Trophoblast cell (in vitro differentiated cells and primary cell): ENCODE measurements at places on chromosomes 5 and 9.

DNA sequence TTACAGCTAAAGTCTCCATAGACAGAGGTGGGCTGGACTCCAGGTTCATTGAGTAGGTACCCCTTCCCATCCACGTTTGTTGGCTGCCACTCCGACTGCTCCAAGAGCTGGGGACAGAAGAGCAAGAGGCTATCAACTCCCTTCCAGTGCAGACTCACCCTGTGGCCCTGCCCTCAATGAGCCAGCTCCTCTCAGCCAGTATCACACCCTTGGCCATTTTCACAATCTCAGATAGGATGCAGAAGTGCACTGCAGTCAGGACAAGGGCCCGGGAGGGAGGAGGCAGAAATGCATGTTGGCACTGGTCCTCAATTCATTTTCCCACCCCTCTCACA is 6.2 kb downstream of the IRF1 start:
- no peak for DNase-seq

DNA sequence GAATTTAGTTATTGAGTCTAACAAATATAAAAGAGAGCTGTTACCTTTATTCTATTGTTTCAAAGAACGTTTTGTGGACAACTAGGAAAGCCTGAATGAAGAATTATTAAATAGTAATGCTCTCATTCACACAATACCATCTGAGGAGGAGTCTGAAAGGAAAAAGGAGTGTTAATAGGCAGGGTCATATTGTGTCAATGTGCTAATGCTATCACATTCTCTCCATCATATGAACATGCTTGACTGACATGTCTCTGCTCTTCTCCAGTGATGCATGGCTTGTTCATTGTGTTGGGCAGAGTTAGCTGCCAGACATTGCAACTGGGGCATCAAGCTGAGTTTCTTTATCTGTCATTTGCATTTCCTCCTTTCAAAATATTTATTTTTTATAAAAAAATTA is 1578.0 kb downstream of the MAT2B start:
- no peak for DNase-seq

- DNase-seq: no peak
Measured at GRCh38 chr5:77337246-77337645, 126.8 kb downstream of the PDE8B start.

- no peak for DNase-seq
Measured at GRCh38 chr9:69660304-69660703, 11.9 kb downstream of the APBA1 start.

GRCh38 chr5:95113489-95113888 is 171.4 kb downstream of the MCTP1 start:
- no peak for DNase-seq

- no peak for DNase-seq
Measured at GRCh38 chr5:132770476-132771159, 6.4 kb downstream of the SEPTIN8 start.

- no peak for DNase-seq
Measured at GRCh38 chr5:78025540-78025939, 249.4 kb upstream of the TBCA start.

DNA sequence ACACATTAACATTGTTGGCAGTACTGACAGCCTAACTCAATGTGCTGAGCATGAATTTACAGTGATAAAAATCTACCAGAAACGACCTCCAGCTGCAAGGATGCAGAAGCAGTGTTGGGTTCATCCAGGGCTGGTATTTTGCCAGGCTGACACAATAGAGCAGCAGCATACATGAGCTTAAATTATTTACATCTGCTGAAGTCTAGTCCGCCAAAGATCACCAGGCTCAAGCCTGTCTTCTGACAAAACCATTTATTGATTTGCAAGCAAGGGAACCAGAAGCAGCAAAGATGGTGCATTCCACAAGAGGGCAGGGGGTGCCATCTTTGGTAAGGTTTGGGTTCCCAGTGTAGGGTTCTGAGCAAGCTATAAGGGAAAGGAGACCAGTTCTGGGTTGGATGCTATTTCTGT is 8.7 kb upstream of the C5orf34 start:
- no peak for DNase-seq

GRCh38 chr5:151063142-151063989 is 17.5 kb downstream of the TNIP1 start:
- DNase-seq: peak; percentile 46

DNA sequence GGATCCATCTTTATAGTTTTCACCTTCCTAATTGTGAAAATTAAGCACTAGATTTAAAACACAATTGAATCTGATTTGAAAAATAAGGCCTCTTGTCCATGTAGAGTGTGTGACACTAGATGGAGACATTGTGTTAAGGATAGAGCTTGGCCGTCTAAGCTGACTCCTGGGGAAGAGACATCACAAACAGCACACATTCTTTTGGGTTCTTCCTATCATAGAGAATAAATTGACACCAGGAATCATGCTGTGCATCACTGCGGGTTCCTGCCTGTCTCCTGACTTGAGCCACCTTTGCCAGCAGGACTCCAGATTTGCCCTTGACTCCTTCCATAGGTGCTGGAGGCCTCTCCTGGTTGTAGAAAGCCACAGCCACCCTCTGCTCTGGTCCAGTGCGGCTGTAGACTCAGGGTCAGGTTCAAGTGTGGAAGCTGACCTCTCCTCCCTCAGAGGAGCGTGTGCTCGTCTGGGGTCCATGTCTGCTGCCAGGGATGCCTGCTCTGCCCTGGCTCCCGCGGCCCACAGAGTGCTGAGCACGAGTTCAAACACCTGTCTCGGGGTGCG is 11.2 kb downstream of the ROPN1L start:
- peak; percentile 31 for DNase-seq

- no peak for DNase-seq
Measured at GRCh38 chr9:99231711-99232110, 9.6 kb downstream of the SEC61B start.

GRCh38 chr9:100602342-100602801 is 24.5 kb downstream of the CAVIN4 start:
- DNase-seq: peak; percentile 76

DNA sequence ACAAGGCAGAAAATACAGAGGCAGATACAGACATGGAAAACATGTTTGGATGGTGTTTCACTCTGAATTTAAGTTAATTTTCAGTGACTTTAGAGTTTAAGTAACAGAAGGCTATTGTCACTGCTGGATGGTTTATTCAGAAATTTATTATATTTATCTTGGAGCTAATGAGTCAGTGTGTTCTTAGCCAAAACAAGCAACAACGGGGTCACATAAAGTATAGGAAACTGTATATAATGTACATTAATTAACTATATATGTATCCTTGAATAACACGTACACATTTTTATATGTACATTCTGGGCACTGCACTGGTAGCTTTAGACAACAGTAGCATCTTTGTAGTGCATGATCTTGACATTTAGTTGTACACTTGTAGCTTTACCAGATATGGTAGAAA is 30.7 kb downstream of the CYLC2 start:
- no peak for DNase-seq

DNA sequence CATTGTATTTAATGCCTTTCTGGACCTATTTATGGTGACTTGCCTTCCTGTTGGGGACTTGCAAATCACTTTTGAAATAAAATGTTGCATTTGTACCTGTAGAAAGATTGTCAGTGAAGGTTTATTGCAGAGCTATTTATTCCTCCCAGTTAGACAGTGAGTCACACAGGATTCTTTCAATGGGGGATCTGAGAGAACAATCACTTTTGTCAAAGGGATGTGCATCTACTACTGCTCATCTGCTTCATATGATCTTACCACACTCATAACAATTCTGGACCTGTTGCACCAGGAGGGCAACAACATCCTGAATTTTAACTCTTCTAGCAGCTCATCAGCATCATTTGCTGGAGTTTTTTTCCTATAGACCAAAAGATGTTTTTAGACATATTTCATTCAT is 66.8 kb downstream of the FBXL7 start:
- DNase-seq: no peak

GRCh38 chr9:81753436-81753835 is 64.1 kb upstream of the TLE1 start:
- no peak for DNase-seq

GRCh38 chr5:94064025-94064424 is 322.6 kb upstream of the POU5F2 start:
- no peak for DNase-seq

GRCh38 chr5:75337366-75338021 is 474 bp downstream of the HMGCR start:
- peak; percentile 26 for DNase-seq

GRCh38 chr9:100355561-100355960 is 2.8 kb upstream of the TEX10 start:
- DNase-seq: no peak

DNA sequence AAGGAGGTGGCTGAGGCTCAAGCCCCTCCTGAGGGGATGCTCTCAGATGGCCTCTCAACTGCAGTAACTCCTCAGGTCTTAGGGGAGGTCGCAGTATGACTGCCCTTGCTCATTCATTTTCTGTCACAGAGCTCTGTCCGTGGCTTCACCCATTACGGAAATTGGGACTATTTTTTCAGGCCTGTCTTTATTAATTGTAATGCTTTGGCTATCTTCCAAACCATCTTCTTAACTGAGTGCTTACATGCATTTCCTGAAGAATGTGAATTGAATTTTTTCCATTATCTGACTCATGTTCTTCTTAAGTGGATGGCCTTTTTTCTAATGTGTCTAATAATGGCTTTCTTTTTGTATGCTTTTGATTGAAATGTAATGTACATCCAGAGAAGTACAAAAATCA is 36.4 kb upstream of the SV2C start:
- DNase-seq: no peak

- no peak for DNase-seq
Measured at GRCh38 chr9:15423231-15423985, 732 bp downstream of the SNAPC3 start.

- DNase-seq: no peak
Measured at GRCh38 chr5:134417707-134418106, 6.0 kb upstream of the CDKN2AIPNL start.

- no peak for DNase-seq
Measured at GRCh38 chr5:145681216-145681615, 153.9 kb downstream of the PRELID2 start.

DNA sequence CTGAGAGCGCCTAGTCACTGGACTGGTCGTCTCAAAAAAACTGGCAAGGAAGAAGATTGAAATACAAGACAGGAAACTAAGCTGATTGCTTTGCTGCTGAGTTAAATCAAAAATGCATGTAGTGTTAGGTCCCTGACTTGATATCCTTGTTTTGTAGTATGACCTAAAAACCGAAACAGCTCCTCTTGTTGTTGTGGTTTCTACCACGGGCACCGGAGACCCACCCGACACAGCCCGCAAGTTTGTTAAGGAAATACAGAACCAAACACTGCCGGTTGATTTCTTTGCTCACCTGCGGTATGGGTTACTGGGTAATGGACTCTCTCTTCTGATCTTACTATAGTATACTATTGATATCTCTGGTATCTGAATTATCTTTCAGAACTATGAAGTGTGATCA is 4.3 kb downstream of the MTRR start:
- no peak for DNase-seq

GRCh38 chr5:172370648-172371545 is 83.4 kb downstream of the SH3PXD2B start:
- DNase-seq: peak; percentile 94

DNA sequence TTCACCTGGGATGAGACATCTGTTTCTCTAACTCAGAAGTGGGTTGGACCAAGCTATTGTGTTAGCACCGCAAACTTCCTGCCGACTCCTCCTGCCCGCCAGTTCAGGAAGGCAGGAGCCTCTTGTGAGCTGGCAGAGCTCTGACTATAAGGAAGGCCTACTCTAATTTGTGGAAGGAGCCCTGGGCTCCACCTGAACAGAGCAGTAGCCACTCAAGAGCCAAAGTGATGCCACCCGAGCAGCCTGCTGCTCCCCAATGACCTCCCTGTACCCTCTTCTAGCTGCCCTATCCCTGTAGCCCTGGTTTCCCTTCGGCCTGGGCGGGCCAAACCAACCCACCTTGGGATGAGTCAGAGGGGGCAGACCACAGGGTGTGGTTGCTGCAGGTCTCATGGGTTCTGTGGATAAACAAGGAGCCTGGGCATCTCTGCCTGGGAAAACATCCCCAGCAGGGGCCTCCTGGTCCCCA is 81.6 kb downstream of the PSD2 start:
- DNase-seq: no peak

GRCh38 chr5:23208959-23209431 is 298.4 kb upstream of the PRDM9 start:
- DNase-seq: no peak

DNA sequence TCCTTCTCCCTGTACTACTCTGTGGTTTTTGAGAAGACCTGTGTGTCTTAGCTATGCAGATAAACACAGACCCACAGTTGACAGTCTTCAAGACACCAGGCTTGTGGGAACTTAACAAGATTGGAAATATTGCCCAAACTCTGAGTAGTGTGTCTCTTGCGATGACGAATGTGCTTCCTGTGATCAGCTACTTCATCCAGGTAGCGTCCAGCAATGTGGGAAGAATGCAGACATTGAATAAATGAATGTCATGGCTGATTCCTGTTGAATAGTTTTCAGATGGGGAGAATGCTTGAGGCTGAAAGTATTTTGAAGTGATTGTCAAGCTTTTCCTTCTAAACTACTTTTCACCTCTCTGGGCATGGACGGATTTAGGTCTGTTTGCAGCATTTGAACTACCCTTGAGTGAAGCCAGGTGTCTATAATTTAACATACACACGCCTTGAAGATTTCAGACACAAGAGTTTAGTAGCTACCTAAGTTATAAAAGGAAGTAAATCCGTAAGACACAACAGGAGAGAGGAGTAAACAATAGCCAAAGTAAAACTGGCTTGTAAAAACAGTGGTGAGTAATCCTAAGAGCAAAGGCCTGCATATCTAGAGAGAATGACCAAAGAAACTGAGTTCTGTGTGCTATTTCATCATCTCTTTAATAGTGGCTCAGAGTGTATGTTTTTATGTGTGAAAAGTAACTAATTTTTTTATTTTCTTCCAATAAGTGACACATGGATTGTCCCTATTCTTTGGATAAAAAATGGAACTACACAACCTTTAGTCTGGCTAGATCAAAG is 30.0 kb upstream of the ARL14EPL start:
- DNase-seq: peak; percentile 69

GRCh38 chr5:170252720-170253350 is 20.1 kb downstream of the C5orf58 start:
- DNase-seq: no peak

GRCh38 chr5:59591162-59591561 is 302.4 kb downstream of the PDE4D start:
- DNase-seq: no peak

DNA sequence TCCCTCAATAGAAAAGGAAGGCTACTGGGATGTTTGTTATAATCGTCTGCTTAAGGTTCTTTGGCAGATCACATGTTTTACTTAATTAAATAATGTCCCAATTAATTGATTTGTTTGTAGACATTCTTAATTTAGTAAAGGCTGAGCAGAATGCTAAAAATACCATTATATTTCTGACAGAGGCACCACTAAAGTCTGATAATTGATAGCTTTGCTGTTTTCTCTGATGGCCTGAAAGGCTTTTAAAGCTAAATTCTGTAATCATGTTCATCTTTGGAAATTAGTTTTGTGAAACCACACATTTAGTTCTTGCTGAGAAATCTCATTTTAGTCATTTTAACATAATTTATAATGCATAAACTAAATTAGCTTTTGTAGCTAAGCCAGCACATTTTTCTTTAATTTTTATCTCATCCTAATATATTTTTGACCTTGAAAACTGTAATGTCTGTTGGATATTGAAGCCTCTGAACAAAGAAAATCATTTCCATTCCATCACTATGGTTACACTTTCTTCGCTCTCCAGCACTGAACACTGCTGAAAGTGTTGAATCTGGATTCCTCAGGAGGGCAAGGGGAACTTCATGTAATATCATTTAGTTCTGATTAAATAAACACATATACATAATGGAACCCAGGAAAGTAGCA is 329.4 kb downstream of the ELAVL2 start:
- DNase-seq: no peak

- DNase-seq: peak; percentile 74
Measured at GRCh38 chr5:43073597-43074546, 33.8 kb upstream of the ANXA2R start.
